ENCODE measurements at places on chromosomes 4 and X.

- DNase-seq, result no peak
Measured at GRCh38 chr4:7356667-7357310, 77.9 kb downstream of the PSAPL1 start.

DNA sequence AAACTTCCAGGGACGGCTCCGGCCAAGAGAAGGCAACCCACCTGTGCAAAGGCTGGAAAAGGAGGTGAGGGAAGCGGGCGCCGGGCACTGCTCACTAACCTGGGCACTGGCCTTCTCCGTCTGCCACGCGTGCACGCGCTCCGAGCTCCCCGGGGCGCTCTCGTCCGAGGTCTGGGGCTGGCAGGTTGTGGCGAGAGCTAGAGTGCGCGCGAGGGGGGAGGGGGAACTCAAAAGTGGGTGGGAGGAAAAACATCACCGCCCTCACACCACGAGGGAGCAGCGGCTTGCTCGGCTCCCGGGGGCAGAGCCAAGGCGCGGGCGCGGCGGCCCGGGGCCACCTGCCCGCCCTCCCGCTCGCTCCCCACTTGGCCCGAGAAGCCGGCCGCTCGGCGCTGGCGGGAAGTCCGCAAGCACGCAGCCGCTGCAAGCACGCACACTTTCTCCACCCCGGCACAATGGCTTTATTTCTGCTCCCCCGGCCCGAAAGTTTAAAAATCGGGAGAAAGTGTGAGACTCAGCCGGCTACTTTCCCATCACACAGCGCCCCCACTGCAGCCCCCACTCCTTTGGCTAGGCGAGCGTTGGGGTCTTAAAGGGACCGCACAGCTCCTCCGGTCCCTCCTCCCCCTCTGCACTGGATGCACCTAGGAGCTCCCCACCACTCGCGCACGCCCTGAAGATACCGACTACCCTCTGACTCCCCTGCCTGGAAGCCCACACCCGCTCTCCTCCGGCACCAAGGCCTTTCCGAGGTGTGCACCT, at the start of gene CHRDL1:
TSS of gene CHRDL1 (minus strand) at position 173 of the 762 bp plus-strand sequence. CDS start 3,636 bp downstream, outside the sequence.
- no peak for DNase-seq

- no peak for DNase-seq
Measured at GRCh38 chr4:8149664-8150063, 8.9 kb downstream of the ABLIM2 start.

DNA sequence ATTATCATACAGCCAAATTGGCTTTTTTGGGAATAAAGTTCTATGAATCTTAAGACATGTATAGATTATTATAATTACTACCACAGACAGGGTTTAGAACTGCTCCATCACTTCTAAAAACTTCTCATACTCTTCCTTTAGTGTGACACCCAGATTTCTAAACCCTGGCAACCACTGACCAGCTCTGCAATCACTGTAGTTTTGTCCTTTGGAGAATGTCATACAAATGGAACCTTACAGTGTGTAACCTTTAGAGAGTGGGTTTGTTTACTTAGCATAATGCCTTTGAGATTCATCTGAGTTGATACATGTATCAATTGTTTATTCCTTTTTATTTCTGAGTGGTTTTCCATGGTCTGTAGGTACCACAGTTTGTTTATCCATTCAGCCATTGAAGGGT, 95.0 kb downstream of the TMEM164 start:
- no peak for DNase-seq

GRCh38 chrX:258291-259040, 22.7 kb upstream of the PLCXD1 start:
- DNase-seq, result no peak

GRCh38 chr4:7457201-7458065, 22.7 kb upstream of the PSAPL1 start:
- DNase-seq, result no peak

DNA sequence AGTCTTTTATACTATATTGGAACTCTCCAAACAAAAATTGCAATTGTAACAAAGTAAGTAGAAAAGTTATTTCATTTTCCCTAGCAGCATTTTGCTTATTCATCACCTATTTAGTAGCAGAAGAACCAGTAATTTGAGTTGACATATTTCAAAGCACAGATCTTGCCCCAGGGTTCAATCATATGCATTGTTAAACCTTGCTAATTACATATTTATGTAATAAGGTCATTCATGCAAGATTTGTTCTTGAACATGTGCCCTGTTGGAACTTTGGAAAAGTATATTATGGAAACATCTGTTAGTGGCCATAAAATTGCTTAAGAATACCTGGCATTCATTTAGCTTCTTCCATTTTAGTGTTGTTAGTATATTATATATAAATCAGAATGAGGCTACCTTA, 191.7 kb downstream of the TLL1 start:
- no peak for DNase-seq

DNA sequence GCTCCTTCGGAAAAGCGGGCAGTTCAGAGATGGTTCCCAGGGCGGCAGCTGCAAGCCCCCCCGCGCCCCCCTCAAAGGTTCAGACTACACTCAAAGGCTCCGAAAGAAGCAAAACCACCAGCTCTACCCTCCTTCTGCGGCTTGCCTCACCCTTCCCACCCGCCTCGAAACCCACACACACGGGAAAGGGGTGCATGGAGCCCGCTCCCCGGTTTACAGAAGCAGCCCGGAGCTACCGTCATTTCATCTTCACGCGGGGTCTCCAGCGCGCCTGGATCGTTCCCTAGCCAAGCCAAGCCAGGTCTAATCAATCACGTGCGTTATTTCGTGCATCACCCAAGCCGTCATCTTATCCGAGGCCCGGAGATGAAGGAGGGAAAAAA, 1.2 kb downstream of the NLGN4X start:
- no peak for DNase-seq

GRCh38 chr4:15164571-15164970, 162.3 kb downstream of the CPEB2 start:
- DNase-seq, result peak; percentile 34

- no peak for DNase-seq
Measured at GRCh38 chr4:88097301-88097700, 61.1 kb downstream of the ABCG2 start.

- DNase-seq, result no peak
Measured at GRCh38 chrX:57674861-57675260, 5.2 kb downstream of the NLRP2B start.

GRCh38 chr4:169305651-169306050, 34.9 kb upstream of the SH3RF1 start:
- no peak for DNase-seq

- no peak for DNase-seq
Measured at GRCh38 chr4:150038335-150039076, 39.7 kb upstream of the DCLK2 start.

- no peak for DNase-seq
Measured at GRCh38 chr4:9893329-9894108, 112.1 kb downstream of the DRD5 start.

- DNase-seq, result no peak
Measured at GRCh38 chr4:146550161-146550560, 28.4 kb upstream of the SLC10A7 start.

DNA sequence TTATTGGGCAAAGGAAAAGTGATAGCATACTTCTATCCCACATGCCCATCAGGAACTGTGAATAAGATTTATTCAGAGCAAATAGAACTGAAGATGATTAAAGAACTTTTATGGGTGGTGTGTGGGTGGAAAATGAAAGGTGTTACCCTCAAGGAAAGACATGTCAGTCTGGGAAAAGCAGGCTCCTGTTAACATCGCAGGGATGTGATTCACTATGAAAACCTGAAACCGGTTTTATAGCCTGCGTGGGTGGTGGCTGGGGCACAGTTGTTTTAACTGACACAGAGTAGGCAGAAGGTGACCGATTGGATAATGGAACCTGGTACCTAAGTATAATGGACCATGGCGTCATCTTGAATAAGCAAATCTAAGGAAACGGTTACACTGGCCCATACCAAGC, 61.3 kb upstream of the CASK start:
- no peak for DNase-seq

- peak; percentile 96 for DNase-seq
Measured at GRCh38 chr4:128225148-128225547, 62.5 kb downstream of the PGRMC2 start.

DNA sequence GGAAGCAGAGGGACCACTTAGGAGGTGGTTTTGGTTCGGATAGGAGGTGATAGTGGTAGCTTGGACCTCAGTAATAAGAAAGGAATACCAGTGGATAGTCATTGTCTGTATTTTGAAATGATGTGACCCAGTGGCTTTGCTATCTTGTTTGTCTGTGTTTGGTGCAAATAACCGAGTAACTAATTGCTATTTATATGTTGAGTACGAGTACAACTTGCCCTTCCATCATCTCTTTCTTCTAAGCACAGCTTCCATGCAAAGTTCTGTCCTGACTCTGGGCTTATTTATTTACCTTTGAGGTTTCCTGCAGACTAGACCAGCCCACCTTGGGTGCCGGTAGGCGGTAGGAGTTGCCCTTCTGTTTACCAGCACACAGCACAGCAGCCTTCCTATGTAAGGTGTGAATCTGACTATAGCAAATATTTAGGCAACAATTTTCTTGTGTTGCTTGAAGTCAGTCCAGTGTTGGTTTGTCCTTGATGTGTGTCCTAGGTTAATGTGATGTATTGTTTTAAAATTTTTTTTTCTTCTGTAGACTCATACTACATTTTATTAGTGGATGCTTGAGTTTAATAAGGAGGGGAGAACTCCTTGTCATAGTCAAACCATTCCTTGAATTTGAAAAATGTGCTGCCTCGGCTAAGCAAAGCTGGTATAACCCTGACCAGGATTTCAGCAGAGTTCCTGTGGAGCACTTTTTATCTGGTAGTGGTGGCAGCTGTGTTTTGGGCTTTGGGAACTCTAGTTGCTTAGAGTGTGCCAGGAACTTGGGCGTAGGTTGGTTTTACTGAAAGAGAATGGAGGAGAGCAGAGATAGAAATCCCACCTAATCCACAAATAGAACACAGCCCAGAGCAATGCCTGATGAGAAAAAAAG, 21.9 kb downstream of the PTTG2 start:
- DNase-seq, result peak; percentile 53

DNA sequence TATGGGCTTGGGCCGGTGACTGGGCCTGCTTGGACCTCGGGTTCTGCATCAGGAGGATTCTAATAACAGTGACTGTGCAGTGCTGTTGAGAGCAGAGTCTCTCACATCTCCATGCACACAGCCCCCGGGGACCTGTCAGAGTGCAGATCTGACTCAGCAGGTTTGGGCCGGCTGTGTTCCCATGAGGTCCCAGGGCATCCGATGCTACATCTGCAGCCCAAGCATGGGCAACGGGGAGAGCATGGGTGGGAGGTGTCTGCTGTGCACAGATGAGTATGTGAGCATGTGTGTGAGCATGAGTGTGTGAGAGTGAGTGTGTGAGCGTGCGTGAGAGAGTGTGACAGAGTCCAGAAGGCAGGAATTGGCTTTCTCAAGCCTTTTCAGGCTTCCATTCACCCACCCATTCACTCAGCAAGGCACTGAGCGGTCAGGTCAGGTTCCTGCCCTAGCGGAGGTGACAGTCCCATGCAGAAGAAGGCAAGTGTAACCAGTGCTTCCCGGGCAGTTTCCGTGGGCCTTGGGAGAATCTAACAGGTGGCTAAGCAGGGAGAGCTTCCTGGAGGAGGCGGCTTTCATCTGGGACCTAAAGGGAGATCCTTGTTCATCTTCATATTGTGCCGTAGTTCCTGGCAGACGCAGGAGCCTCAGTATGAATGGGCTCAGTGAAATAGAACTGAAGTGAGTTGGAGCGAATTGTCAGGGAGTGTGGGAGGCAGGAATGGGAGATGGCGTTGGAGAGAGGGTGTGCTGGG, 62.6 kb downstream of the SORCS2 start:
- DNase-seq, result peak; percentile 63

DNA sequence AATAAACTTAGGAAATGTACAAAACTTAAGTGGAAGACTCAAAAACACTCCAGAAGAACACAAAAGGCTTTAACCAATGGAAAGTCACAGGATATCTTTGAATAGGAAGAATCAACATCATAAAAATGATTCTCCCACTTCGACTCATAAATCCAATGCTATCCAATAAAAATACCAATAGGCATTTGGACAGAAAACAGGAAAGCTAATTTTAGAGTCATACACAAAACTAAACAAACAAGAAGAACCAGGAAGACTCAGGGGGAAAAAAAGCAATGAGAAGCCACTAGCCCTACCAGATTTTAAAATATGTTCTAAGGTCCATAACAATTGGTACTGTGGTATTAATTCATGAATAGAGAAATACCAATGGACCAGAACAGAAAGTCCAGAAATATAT, 28.2 kb downstream of the SLC9A7 start:
- no peak for DNase-seq

GRCh38 chrX:140064993-140065392, 99.7 kb upstream of the CXorf66 start:
- DNase-seq, result no peak

GRCh38 chr4:5854929-5855328, 38.0 kb downstream of the CRMP1 start:
- no peak for DNase-seq

- peak; percentile 7 for DNase-seq
Measured at GRCh38 chrX:134502686-134503085, 42.7 kb downstream of the HPRT1 start.

GRCh38 chr4:102533348-102533747, 32.2 kb downstream of the NFKB1 start:
- DNase-seq, result no peak

GRCh38 chr4:71980976-71981375, 50.8 kb upstream of the NPFFR2 start:
- DNase-seq, result no peak

GRCh38 chr4:90922174-90922573, 795.0 kb downstream of the CCSER1 start:
- no peak for DNase-seq

- DNase-seq, result no peak
Measured at GRCh38 chrX:106950381-106950780, 30.2 kb downstream of the CLDN2 start.

DNA sequence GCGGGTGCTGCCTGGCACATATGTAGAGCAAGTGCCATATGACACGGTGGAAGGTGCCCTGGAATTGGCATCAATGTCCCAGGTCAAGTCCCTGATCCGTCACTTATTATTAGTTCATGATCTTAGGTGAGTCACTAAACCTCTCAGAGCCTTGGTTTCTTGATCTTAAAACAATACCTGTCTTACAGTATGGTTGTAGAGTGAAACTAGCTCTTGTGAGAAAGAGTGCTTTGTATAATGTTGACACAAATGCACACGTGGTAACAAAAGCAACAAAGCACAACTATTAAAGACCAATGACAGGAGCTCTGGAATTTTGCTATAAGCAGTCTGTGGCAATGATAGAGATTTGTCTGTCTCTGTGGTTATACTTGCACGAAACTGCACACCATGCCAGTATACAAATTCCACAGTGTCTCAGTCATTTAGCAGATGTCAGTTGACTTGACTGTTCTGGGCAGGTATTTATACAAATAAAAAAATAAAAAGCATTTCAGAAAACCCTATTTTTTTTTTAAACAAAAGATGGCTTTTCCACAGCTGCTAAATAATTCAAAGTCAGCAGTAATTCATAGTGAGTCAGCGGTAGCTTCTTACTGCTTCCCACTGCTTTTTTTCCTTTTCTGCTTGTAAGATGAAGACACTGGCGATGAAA, 19.7 kb upstream of the ACSL1 start:
- DNase-seq, result peak; percentile 66

DNA sequence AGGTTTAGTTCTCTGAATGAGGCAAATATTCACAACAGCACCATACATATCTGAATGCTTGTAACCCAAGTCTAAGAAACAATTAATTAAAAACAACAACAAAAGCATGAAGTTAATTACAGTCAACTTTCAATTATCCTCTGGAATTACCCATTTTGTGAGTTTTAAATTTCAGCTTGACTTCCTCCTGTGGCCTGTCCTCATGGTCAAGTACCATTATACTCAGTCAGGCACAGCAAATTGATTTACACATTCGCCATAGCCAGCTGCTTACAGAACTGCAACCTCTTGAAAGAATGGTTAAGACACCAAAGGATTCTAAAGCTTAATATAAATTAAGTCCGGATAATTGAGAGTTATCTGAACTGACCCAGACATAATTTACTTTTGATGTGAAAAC, 306.5 kb downstream of the CAMK2D start:
- no peak for DNase-seq

GRCh38 chr4:47184083-47184482, 152.7 kb downstream of the GABRB1 start:
- no peak for DNase-seq
